Sigmoid colon (tissue), 7 donors: ENCODE measurements at places on chromosomes 5 and 9. TPM values are rescaled to one million over a fixed set of nuclear protein-coding genes. Genes with fewer than 3 reads are reported as not detected.

PCDHGA12 gene
- 8.7 TPM for total RNA-seq

GRCh38 chr5:114055318-114056184 lies 306.3 kb upstream of the KCNN2 start:
- H3K36me3 ChIP-seq: no peaks in the 10 kb centered on the region
- no peaks in the 10 kb centered on the region for H3K27me3 ChIP-seq
- DNase-seq: peak; percentile 76
- peak overlapping the region; percentile 62 for H3K27ac ChIP-seq
- peaks cover 31% of the 10 kb centered on the region for H3K4me1 ChIP-seq
- H3K4me3 ChIP-seq: peak overlapping the region; percentile 28

GRCh38 chr5:88674356-88675167 lies 208.4 kb downstream of the MEF2C start:
- H3K27me3 ChIP-seq: peaks cover 88% of the 10 kb centered on the region
- DNase-seq: no peak
- peaks cover 23% of the 10 kb centered on the region for H3K4me1 ChIP-seq
- peak overlapping the region; percentile 46 for H3K4me3 ChIP-seq

GRCh38 chr9:135858491-135859185 lies 48.7 kb downstream of the CAMSAP1 start:
- no peaks in the 10 kb centered on the region for H3K4me1 ChIP-seq
- H3K4me3 ChIP-seq: no peak overlapping the region
- H3K27ac ChIP-seq: no peak overlapping the region
- H3K36me3 ChIP-seq: no peaks in the 10 kb centered on the region
- H3K27me3 ChIP-seq: no peaks in the 10 kb centered on the region

GABRA6 gene
- total RNA-seq: not detected

ZNF608 gene
- total RNA-seq: 17.9 TPM

- no peak for DNase-seq
- no peaks in the 10 kb centered on the region for H3K36me3 ChIP-seq
- peaks cover 11% of the 10 kb centered on the region for H3K4me1 ChIP-seq
- H3K27me3 ChIP-seq: no peaks in the 10 kb centered on the region
These were observed 118.0 kb upstream of the TRIM32 start for GRCh38 chr9:116569111-116569510.

IL9 gene
- total RNA-seq: not detected

DNA sequence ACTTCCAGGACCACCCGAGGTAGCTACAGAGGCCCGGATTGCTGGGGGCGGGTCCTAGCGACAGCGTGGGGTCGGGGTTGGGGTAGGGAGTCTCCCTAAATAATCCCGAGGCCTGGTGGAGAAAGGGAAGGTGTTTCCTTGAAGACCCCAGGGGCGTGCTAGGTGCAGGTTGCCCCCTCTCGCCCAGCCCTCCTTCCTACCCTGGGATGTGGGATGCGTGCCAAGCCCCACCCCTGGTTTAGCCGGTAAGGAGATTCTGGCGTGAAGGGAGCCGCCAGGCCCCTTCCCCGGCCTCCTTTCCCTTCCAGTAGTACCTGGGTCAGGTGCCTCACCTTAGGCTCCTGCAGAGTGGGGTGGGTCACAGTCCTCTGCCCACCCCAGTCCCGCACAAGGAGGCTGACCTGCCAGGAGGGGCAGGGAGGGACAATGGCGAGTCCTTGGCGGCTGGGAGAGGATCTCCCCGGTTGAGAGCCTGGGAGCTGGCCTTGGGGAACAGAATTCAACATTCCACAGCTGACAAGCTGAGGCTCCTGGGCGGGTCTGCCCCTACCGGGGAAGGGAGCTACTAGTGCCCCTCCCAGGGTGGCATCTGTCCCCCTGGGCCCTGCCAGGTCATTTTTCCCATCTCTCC lies 674 bp downstream of the TSPAN17 start:
- H3K36me3 ChIP-seq: peaks cover 3% of the 10 kb centered on the region
- peak overlapping the region; percentile 79 for H3K27ac ChIP-seq
- DNase-seq: peak; percentile 80
- no peaks in the 10 kb centered on the region for H3K27me3 ChIP-seq
- H3K4me1 ChIP-seq: peaks cover 22% of the 10 kb centered on the region

- no peak overlapping the region for H3K27ac ChIP-seq
- H3K4me1 ChIP-seq: no peaks in the 10 kb centered on the region
- H3K4me3 ChIP-seq: no peak overlapping the region
- no peaks in the 10 kb centered on the region for H3K27me3 ChIP-seq
These were observed 23.5 kb downstream of the PTTG1 start for GRCh38 chr5:160445132-160445531.

DNA sequence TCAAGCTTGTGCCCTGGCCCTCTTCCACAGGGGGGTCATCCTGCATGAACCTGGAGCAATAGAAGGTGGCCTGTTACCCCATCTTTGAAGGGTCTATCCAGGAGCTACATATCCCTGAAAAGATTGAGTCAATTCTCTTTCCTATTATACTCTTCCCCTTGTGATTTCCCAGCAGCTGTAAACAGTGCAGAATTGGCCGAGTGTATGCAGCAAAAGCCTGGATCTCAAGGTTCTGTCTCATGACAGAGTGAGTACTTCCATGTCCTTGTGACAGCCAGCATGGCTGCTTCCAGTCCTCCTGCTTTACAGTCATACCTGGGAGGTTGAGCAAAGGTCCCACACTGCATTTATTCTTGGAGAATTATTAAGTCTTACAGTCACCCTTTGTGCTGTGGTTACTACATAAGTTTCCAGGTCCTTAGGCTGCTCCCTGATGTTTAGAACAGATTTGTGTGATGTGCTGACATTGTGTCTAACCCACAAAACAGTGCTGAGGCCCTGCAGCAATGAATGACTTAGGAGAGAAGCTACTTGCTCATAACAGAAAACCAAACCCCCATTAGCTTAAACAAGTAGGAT lies 67.5 kb downstream of the NREP start:
- no peaks in the 10 kb centered on the region for H3K4me1 ChIP-seq
- no peaks in the 10 kb centered on the region for H3K27me3 ChIP-seq
- no peak overlapping the region for H3K27ac ChIP-seq
- H3K4me3 ChIP-seq: no peak overlapping the region
- DNase-seq: no peak
- no peaks in the 10 kb centered on the region for H3K36me3 ChIP-seq

MAMDC2 gene
- 89.9 TPM for total RNA-seq

TAF1L gene
- total RNA-seq: not detected

CACFD1 gene
- 6.7 TPM for total RNA-seq

DNA sequence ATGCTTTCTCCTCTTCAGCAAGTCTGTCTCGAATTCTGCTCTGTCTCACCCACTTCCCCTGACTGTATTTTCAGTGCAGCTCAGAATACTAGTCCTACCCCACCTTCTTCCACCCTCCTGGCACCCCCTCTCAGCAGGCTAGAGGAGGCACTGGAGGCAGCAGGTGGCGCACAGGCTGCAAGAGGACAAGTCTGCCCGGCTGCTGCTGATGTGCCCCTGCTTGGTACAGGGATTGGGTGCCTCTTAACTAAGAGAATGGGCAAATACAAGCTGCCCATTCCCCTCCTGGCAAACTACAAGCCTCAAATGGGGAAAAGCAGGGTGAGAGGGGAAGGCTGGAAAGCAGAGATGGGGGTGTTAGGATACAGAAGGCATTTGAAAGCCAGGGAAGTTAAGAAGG lies 5.1 kb downstream of the TLN1 start:
- H3K4me3 ChIP-seq: peak overlapping the region; percentile 81
- peak; percentile 91 for DNase-seq
- no peaks in the 10 kb centered on the region for H3K4me1 ChIP-seq
- H3K36me3 ChIP-seq: peaks cover 38% of the 10 kb centered on the region
- peak overlapping the region; percentile 98 for H3K27ac ChIP-seq

GRCh38 chr5:121377461-121377860 lies 474.2 kb upstream of the FTMT start:
- H3K27me3 ChIP-seq: no peaks in the 10 kb centered on the region
- no peak overlapping the region for H3K4me3 ChIP-seq
- H3K36me3 ChIP-seq: no peaks in the 10 kb centered on the region
- no peak overlapping the region for H3K27ac ChIP-seq
- H3K4me1 ChIP-seq: no peaks in the 10 kb centered on the region

RAD50 gene
- total RNA-seq: 20.0 TPM

DNA sequence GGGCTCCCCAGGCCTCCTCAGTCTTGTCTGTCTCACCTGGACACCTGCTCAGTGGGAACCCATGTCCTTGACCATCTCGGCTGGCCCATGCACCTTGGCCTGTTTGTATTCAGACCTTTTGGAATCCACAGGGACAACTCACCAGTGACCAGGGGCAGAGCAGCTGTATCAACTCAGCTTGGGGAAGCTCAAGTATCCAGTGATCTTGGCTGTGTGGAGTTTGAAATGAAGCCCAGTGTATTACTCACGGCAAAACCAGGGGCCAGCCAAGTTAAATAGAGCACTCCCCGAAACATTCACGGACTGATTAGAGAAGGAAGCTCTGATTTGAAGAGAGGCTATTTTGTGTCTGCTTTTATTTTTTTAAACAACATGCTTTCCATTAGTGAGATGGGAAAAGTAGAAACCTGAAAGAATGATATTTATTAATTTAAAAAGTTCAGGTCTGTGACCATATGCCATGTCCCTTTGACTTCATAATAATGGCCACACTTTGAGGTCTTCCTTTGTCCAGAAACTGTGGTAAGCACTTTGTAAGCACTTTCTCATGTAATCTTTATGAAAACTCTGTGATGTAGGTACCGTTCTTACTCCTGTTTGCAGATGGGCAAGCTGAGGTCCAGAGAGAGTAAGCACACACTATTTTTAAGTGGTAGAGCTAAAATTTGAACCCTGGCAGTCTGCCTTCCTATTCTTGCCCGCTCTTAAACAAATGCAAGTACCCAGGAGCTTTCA lies 656.5 kb downstream of the BNC2 start:
- peak; percentile 89 for DNase-seq
- H3K4me3 ChIP-seq: no peak overlapping the region
- peaks cover 47% of the 10 kb centered on the region for H3K4me1 ChIP-seq
- peak overlapping the region; percentile 82 for H3K27ac ChIP-seq
- H3K27me3 ChIP-seq: no peaks in the 10 kb centered on the region

DNA sequence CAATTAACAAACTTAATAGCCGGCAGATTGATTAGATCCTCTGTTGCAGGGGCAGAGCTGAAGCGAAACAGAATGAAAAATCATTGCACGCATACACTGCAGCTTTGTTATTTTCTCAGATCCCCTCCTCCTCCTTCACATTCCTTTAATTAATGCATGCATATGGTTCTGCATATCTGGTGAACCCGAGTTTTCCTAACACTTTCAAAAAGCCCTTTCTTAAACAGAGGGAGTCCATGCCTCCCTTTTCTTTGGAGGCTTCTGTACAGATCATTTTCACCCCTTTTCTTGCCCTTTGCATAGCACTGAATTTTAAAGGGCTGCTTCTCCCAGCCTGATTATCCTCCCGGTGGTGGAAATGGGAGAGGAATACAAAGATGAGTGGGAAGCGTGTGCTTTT lies 136.6 kb upstream of the TBCA start:
- H3K4me3 ChIP-seq: no peak overlapping the region
- H3K27me3 ChIP-seq: no peaks in the 10 kb centered on the region
- no peaks in the 10 kb centered on the region for H3K36me3 ChIP-seq

DNA sequence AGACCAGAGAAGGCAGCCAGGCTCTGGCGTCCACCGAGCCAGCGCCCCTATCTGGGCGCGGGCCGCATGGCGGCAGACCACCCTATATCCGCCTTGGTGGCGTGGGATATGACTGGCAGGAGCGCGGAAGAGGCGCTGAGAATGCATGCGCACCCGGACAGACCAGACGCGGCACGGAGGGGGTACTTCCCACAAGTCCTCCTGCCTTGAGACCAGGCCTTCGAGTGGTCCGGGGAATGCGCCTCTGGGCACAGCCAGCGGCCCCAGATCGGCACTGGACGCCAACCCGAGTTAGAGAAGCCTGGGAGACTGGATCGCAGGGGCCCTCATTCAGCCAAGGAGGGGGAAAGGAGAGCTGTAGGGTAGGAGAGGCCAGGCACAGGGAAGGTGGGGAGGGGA lies 2.5 kb upstream of the LMX1B start:
- H3K4me1 ChIP-seq: peaks cover 54% of the 10 kb centered on the region
- DNase-seq: peak; percentile 64
- peaks cover 46% of the 10 kb centered on the region for H3K27me3 ChIP-seq
- H3K27ac ChIP-seq: no peak overlapping the region
- H3K4me3 ChIP-seq: no peak overlapping the region
